Activated T-cell treated with anti-CD3 and anti-CD28 coated beads for 24 hours (primary cell): ENCODE measurements at places on chromosomes 3 and 15.

DNA sequence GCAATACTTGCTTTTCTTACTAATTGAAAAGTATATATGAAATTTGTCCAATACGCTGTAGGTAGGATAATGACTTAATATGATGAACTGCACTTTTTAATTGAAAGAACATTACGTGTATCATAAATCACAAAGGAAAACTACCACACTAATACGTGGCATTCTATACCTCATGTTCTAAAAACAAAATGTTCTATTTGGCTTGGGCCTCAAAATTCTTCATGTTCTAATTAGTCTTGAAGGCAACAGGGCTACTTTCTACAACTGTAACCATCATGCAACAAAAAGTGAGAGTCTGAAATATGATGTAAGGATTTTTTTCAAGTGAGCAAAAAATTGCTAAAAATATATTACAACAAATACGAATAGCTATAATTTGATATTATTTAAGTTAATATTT is 19.8 kb downstream of the THRB start:
- no peak for DNase-seq

DNA sequence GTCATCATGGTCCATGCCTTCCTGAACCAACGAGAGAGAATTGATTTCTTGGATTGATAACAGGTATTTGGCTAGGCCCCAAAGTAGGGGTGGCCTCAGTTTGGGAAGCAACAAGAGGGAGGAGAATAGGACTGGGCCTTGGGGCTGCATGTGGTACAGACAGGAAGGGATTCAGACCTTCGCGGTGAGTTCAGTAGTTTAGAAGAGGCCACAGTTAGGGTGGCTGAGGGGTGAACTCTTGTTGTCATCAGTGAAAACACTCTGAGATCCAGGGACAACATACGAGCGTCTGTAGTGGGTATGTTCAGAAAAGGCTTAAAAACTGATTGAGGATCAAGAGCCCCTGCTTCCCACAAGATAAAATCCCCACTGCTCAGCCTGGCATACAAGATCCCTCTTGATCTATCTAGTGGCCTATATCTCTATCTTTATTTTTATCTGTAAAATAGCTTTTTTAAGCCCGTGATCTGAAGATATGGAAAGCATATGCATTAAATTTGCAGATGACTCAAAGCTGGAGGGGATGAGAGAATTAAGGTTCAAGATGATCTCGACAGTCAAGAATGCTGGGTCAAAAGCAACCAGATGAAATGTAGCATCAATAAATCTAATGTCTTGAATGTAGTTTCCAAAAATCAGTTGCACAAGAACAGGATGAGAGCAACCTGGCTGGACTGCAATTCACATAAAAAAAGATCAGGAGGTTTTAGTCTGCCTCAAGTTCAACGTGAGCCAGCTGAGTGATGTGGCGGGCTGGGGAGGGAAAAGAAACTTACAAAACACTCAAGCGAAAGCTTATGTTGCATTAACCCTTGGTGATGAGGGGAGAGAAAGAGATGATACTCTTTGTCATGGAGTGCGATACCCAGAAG is 221.1 kb upstream of the TLE3 start:
- DNase-seq = no peak

GRCh38 chr3:13353936-13354542 is 66.1 kb downstream of the NUP210 start:
- DNase-seq = no peak

DNA sequence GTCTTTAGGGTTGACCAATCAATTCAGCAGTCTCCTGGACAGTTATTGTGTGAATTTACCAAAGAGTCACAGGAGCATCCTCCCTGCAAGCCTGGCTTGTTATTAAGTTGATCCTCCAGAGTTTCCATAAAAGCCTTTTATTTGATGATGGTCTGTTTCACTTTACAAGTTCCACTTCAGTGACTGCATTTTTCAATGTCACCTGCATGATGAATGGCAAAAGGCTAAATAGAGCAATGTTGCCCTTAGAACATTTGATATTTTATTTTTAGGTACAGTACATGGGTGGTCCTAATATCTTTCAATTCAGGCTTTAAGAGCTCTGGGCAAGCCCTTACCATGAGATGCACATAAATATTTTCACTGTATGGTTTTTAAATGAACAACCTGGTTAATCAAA is 22.6 kb downstream of the GUCA1C start:
- DNase-seq = no peak

- DNase-seq = no peak
These were observed 111.8 kb upstream of the DPH6 start for GRCh38 chr15:35657679-35658311.

GRCh38 chr15:41564286-41564959 is 5.4 kb downstream of the TYRO3 start:
- DNase-seq = no peak

- DNase-seq = no peak
These were observed 84.7 kb upstream of the LRRN1 start for GRCh38 chr3:3714572-3714971.
